Smooth muscle cell of the brain vasculature (primary cell): ENCODE measurements at places on chromosomes 6 and 20.

DNA sequence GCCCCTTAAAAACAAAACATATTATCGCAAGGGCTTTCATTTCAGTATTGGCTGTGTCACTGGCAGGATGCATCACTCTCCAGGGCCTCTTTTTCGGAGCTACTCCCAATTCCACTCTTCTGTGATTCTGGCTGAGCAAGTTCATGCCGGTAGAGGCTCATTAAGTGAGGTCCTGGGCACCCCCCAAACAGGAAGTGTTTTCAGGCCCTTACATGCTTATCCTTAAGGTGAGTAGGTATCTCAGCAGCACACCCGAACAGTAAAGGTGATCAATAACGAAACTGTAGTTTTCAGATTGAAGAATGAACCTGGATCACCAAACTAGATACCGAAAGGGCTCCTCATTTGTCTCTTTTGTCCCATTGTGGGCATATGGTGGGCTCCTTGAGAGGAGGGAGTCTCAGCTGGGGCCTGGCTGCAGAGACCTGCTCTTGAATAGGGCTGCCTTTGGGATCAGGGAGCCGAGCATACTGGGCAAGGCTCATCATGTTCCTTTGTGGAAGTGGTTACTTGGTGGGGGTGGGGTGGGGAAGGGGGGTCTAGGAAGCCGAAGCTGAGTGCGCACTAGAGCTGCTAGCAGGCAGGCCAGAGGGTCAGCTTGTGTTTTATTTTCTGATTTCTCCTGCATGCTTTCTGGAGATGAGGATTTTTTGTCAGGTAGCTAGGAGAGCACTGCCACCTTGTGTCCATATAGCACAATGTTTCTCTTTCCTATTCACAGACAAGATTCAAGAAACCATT lies 65.2 kb downstream of the CDS2 start:
- peak; percentile 47 for DNase-seq

GRCh38 chr6:40611912-40612311 lies 24.7 kb upstream of the LRFN2 start:
- DNase-seq: no peak

DNA sequence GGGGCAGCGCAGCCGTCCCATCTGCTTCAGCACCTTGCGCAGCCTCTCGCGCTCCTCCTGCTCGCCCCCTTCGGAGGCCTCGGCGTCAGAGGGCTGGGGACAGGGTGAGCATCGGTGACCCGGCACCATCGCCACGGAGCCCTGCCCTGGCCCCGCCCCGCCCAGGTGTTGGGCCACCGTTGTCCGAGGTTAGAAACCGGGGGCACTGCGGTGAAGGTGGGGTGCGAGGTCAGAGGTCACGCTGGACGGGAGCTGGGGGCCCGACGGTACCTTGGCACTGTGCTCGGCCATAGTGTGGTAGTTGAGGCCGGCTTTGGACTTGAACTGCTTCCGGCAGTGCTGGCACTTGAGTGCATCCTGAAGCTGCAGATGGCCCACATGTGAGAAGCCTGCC lies 6.4 kb downstream of the ZNF512B start:
- DNase-seq: no peak

GRCh38 chr6:154920495-154921200 lies 74.5 kb upstream of the TIAM2 start:
- no peak for DNase-seq

GRCh38 chr20:4122926-4123325 lies 107.6 kb upstream of the RNF24 start:
- DNase-seq: no peak

DNA sequence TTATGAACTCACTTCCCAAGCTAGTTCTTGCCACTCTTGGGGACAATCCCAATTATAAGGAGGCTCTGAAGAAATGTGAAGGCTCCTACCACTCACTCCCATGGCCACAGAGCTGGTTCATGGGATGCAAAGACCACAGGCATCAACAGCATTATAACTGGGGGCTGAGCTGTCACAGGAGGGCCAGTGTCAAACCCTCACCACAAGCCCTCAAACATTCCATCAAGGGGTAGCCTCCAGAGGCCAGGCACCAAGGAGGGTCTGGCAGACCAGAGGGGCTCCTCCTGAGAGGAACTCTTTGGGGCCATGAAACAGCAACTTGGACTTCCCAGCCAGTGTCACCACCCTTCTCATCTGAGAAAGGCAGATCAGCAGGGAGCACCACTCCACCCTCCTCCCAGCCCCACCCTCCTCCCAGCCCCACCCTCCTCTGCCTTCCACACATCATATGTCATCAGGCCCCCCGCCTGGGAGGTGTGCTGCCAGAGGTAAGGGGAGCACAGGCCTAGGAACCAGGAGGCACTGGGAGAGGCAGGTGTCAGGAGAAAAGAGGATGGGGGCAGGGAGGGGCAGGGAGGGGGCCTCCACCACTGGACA lies 1.2 kb upstream of the TSPO2 start:
- DNase-seq: no peak

GRCh38 chr6:11231564-11232192 lies 790 bp downstream of the NEDD9 start:
- DNase-seq: no peak

DNA sequence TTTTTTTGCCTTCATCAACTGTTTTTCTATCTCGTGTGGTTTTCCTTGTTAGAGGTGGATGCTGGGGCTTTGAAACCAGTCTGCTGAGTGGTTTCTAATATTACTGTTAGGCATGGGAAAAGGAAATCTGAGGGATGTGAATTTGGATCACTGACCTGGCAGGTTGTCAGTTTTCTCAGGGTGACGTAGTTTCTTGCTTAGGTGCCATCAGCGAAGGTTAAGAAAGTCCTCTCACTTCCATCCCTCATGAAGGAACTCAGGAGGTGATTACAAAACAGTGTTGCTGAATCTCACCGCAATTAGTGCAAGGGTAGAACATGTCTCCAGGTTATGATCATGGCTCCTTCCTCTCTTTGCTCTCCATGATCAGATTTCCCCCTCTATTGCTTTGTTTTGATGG lies 135.9 kb downstream of the SOX4 start:
- no peak for DNase-seq

DNA sequence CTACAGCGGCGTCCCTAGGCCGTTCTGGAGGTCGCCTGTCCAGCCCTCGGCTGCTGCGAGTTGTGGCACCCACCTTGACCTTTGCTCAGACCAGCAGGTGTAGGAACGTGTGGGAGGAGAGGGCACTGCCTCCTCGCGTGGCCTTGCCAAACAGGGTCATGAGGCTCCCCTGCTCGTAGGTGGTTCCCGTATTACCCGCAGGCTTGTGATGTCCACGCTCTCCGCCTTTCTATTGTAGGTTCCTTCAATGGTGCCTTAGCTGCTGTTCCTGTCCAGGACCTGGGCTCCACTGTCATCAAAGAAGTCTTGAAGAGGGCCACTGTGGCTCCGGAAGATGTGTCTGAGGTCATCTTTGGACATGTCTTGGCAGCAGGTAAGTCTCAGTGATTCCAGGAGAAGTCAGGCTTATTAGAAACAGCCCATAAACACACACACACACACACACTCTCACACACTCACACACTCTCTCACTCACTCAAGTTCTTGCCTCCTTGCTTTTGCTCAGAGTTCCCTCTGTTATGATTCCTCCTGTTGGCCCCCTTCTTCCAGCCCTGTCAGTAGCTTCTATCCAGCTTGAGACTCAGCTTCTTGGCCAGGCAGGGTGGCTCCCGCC lies 942 bp downstream of the ACAT2 start:
- DNase-seq: no peak

DNA sequence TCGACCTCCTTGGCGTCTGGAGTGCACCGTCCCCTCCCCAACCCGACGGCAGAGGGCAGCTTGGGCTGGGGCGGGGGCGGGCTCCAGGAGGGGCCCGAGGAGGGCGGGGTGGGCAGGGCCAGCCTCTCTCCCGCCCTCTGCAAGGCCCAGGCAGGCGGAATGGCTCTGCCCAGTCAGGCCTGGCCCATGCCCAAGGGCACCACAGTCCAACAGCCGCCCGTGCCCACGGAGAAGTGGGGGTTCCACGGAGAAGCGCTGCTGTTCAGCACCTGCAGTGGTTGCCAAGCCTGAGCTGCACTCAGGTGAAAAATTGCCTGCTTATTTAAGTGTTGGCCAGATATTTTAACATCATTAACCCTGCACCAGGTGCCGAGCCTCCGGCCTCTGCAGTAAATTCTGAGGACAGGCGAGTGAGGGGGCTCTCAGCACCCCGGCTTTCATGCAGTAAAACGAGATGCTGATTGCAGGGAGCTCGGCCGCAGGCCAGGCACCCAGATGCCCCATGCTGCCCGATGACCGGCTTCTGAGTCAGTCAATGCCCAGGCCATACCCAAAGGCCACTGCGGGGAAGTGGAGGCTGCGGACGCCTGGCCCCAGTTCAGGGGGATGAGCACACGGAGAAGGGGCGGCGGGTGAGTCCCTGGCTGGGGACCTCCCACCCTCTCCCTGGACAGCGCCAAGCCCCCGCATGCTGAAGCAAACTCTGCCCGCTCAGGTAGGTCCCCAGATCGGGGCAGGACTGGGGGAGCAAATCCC lies at the start of gene SRMS:
Gene SRMS (minus strand): TSS at position 25 of the 756 bp plus-strand sequence. CDS start 286 bp downstream, outside the sequence.
- DNase-seq: no peak

GRCh38 chr6:113442040-113442439 lies 415.1 kb upstream of the MARCKS start:
- DNase-seq: no peak

GRCh38 chr6:41874741-41875140 lies 20.4 kb downstream of the USP49 start:
- DNase-seq: no peak

- no peak for DNase-seq
Measured at GRCh38 chr6:167768471-167769215, 58.1 kb upstream of the AFDN start.

- DNase-seq: no peak
Measured at GRCh38 chr6:122568797-122569221, 41.4 kb upstream of the PKIB start.

DNA sequence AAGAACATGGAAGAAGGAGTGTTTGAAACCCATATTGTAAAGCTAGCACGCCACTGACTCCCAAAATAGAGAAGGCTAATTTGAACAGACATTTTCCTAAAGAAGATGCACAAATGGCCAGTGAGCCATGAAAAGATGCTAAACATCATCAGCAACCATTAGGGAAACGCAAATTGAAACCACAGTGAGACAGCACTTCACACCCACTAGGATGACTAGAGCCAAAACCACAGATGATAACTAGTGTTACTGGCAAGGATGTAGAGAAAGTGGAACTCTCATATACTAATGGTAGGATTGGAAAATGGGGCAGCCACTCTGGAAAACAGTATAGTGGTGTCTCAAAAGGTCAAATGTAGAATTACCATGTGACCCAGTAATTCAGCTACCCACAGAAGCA lies 58.2 kb downstream of the BMP7 start:
- DNase-seq: no peak

DNA sequence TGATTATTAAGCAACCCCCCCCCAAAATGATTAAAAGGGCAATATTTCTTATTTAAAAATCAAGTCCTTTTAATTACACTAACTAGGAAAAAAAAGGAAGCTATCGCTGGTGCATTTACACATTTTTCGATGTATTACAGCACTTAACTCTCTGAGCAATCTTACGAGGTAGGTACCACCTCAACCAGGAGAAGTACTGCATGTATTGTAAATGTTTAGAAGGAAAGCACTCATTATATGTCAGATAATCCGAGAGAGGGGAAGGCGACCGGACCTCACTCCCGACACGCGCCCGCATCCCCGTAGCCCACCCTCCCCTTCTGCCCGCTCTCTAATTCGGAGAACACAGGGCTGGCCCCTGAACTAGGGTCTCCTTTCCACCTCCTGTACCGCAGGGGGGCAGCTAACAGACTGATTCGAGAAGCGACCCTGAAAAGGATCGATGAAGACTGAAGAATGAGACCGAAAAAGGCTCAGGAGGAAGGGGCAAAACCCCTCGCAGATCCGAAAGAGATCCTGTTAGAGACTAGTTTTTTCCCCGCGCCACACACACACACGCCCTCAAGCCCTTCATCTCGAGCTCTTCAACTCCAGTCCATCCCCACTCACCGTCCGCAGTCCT lies 337 bp downstream of the ESF1 start:
- DNase-seq: no peak

DNA sequence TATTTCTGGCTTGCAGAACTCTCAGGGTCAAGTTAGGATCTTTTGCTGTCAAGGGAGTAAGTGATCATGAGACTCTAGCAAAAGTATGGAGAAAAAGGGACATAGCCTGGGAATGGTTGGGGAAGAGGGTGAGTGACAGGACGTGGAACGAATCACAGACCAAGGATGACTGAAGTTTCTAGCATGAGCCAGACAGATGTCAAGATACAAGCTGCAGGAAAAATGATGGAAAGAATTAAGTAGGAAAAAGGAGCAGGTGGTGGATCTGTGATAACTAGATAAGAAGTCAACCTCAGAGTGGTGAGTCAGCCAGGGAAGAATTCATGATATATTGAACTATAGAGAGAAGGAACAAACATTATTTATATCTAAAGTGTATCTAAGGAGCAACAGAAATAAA lies 159.8 kb upstream of the SYNDIG1 start:
- no peak for DNase-seq

DNA sequence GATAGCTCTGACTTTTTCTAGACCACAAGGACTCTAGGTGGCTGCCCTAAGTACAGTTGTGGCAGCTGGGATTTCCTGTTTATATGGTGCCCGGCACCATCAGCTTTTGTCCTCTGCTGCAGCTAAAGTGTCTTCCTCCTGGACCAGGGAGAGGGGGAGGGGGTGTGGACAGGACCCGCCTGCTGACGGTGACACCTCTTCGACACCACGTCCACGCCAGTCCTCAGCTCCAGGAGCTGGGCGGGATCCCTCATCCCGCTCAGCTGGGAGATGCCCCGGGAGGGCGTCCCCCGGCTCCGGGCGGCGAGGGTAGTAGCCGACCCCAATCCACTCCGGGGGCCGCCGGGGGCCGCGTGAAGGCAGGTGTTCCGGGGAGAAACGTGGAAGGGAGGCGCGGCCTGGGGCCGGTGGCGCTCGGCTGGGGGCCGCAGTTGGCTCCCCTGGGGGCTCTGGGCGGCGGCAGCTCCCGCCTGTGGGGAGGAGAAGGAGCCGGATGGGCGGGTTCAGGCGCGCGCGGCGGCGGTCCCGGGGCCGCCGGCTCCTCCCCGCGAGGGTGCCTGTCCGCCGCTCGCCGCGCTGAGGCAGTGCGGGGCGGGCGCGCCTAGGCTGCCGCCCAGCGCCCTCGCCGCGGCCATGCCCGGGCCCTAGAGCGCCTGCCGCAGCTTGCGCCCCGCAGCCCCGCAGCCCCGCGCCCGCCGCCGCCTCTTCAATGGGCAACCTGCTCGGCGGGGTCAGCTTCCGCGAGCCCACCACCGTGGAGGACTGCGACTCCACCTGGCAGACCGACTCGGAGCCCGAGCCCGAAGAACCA lies at the start of gene OGFRL1:
Gene OGFRL1 (plus strand): TSS at position 584 of the 811 bp plus-strand sequence. CDS start 126 bp downstream, at position 710.
- no peak for DNase-seq

- DNase-seq: no peak
Measured at GRCh38 chr6:15153191-15153590, 92.7 kb upstream of the JARID2 start.

- DNase-seq: no peak
Measured at GRCh38 chr20:31581391-31581790, 23.7 kb upstream of the ID1 start.
